Activated CD8-positive, alpha-beta memory T cell treated with anti-CD3 and anti-CD28 coated beads, Interleukin-2, amount 50 U/mL, for 4 hours (primary cell): ENCODE measurements at places on chromosomes 3 and 15.
A peak's percentile ranks its signal among the peaks of the same experiment; 100 is the strongest.

GRCh38 chr3:14512281-14512941 is 27.7 kb downstream of the GRIP2 start:
- DNase-seq: no peak

- no peak for DNase-seq
Observed at GRCh38 chr3:100245927-100246326, 14.9 kb upstream of the TBC1D23 start.

- no peak for DNase-seq
Observed at GRCh38 chr15:73632670-73633058, 525 bp downstream of the NPTN start.

DNA sequence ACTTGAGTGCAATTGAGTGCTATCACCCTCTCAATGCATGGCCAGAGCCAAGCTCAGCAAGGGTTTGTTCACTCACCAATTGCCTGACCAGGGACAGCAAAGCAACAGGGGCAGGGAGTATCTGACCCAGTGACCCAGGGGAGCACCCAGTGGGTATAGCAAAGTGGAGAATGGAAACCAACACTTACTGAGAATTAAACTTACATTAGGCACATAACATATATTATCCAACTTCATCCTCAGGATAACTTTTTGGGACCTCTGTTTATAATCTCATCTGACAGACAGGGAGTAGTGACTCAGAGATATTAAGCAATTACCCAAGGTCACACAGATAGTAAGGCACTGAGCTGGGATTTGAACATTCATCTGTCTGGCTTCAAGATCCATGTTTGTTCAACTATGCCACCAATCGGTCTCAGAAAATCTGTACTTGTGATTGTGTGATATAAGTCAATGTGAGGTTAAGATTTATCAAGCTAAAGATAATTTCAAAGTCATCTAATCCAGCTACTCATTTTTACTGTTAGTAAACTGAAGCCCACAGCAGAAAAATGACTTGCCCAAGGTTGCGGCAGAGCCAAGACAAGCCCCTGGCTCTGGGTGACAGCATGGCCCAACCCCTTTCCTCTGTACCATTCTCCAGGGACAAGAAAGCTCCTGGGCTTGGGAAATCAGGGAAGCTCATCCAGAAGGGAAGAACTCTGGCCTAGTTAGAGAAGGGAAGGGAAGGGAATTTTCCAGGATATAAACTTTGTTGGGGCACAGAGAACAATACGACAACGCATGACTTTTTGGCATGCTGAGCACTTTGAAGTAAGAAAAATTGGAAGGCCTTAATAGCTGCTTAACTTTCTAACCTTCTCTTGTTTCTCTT is 138.0 kb upstream of the SMAD3 start:
- DNase-seq: no peak

DNA sequence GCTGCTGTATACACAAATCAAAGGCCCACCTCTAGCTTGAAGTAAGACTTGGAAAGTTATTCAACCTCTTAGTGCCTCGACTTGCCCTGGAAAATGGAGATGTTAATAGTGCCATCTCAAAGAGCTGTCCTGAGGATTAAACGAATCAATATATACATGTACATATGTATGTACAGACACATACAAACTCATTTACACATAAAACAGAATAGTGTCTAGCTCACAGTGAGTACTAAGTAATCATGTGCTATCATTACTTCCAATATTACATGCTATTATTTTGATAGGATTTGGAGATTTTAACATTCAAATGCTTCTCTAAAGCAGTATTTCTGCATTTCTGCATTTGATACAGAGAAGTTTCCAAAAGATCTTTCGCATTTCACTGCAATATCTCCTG is 20.5 kb downstream of the LARP6 start:
- DNase-seq: no peak

DNA sequence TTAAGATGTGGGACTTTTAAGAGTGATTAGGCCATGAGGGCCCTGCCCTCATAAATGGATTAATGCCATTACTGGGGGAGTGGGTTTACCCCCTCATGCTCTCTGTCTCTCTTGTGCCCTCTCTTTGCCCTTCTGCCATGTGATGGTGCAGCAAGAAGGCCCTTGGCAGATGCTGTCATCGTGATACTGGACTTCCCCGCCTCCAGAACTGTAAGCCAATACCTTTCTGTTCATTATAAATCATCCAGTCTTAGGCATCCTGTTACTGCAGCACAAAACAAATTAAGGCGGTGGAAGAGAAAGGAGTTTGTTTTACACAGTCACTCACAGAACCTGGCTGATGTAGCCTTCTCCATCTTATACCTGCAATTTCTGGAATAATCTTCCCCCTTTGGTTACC is 360.3 kb upstream of the TBL1XR1 start:
- no peak for DNase-seq

DNA sequence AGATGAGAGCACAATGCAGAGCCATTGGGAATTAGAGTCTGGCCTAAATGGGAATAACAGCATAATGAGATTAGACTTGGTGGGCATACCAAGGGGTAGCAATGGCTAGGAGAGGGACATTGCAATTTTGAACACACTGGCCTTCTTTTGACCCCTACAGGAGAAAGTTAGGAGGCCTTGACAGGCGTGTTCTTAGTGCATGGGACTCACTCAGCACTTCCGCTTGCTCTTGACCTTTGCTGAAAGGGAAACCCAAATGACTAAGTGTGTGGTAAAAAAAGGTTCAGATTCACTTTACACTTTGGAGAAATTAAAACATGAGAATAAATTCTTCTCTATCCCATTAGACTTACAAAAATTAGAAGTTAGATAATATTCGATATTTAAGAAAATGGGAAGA is 317.4 kb downstream of the DIPK2A start:
- no peak for DNase-seq

- peak; percentile 56 for DNase-seq
Observed at GRCh38 chr3:152269056-152269830, 514 bp downstream of the MBNL1 start.

- no peak for DNase-seq
Observed at GRCh38 chr3:191529992-191530391, 69.0 kb downstream of the PYDC2 start.

DNA sequence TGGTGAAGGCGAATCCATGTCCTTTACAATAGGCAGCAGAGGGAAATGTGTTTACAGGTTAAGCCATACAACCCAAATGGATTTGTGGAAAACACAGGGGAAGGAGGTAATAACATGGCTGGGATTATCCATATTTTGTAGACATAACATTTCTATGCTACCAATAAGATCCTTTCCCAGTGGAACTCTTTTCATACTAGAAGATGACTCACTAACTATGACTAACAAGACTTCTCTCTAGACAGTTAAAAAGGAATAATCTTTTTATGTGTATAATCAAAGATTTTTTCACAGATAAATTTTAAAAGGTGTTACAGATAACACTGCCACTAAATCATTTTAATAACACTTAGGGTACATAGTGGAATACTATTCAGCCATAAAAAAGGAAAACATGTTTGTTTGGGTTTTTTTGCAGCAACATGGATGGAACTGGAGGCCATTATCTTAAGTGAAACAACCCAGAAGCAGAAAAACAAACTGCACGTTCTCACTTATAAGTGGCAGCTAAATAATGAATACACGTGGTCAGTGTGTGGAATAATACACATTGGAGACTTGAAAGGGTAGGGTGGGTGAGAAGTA is 39.6 kb downstream of the VPS13C start:
- DNase-seq: no peak

GRCh38 chr15:93290618-93290946 is 201.6 kb upstream of the RGMA start:
- no peak for DNase-seq

GRCh38 chr3:194379231-194379630 is 9.7 kb upstream of the LRRC15 start:
- DNase-seq: no peak

DNA sequence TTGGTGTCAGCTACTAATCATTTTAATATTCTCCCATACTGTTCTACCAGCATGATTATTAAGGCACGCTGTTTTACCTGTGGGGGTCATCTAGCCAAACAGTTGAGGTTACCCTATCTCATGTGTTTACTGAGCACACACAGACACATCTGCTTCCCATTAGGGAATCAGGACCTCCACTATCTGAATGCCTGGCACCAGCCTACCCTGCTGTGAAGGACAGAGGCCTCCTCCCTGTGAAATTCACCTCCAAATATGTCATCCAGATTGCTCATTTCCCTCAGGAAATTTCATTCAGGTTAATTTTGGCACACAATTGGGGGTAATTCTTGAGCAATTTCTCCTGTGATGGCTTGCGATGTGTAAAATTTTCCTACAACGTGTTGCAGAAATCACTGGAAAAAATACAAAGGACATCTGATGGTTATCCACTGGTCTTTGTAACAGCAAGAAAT is 155.6 kb upstream of the NR2E3 start:
- no peak for DNase-seq

DNA sequence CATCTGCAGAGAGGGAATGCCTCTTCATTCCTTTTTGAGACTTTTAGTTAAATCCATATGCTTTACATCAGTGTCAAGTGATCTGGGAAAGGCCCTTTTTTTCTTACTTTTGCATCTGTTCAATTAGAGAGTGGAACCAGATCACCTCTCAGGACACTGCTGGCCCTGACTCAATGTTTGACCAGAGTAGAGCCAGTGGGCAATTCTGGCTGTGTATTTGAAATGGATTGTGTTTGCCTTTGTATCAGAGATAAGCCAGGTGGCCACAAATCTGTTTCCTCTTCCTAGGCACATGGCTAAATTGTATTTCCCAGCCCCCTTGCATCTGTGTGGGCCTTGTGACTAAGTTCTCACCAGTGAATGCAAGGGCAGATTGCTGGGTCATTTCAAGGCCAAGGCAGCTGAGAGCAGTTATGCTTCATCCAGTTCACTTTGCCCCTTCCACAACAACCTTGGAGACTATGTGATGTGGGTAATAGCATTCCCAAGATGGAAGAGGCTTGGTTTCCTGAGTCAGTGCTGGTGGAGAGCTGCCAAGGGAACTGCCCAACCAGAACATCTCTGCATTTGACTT is 75.6 kb upstream of the CACNA2D3 start:
- DNase-seq: no peak

DNA sequence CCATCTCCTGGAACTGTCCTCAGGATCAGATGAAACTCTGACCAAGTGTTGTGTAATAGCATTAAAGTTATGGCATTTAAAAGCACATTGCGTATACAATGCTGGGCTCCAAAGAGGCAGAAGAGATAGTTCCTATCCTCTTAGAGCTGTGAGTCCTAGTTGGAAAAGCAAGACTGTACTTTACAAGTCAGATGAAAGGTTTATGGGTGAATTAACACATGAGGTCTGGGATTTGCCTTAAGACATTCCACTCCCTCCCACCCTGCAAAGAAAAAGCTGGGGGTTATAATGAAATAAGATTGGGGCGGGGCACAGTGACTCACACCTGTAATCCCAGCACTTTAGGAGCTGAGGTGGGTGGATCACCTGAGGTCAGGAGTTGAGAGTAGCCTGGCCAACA is 35.6 kb downstream of the SNAPC5 start:
- no peak for DNase-seq

DNA sequence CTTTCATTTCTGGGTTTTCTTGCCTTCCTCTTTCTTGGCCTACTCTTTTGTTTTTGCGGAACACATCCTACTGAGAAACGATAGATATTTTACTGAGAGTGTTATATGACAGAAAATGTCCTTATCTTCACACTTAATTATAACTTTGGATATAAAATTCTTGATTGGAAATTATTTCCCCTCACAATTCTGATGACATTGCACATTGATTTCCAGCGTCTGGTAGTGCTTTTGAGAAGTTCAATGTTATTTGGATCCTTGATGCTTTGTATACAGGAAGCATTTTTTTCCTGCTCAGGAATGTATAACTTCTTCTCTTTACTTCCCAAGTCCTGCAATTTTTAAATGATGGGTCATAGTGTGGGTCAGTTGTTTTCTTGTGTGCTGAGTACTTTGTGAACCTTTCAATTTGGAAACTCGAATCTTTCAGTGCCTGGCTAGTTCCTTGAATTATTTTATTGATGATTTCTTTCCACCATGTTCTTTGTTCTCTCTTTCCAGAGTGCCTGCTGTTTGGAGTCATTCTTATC is 183.9 kb downstream of the PDCD6IP start:
- no peak for DNase-seq

DNA sequence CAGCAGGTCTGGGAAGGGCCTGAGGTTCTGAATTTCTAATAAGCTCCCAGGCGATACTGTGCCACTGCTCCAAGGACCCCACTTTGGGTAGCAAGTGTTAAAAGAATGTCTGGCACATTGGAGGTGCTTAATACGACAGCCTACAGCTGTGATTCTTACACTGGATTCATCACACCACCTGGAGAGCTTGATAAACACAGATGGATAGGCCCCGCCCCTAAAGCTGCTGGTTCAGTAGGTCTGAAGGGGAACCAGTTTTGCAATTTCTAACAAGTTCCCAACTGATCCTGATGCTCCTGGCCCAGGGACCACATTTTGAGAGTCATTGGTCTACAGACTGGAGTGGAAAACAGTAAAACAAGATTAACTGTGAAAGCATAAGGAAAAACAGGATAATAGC is 124.8 kb upstream of the ST8SIA2 start:
- DNase-seq: no peak

GRCh38 chr3:131393868-131394267 is 12.3 kb downstream of the NUDT16 start:
- no peak for DNase-seq

DNA sequence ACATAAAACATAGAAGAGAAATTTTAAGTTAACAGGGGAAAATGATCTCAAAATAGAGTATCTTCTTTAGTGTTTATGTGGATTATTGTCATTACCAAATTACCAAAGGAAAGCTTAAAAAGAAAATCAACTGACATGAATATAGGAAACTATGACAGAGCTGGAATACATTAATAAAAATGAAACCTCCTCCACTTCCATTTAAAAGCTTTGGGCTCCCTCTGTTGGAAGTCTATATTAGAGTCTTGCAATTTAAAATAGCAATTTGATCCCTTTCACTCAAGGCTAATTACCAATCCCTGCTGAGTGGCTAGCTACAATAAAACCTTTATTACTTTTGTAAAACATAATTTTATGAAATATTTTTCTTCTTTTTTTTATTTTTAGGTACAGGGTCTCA is 61.4 kb upstream of the IMPG2 start:
- DNase-seq: no peak

- DNase-seq: no peak
Observed at GRCh38 chr15:47209591-47209990, 507.7 kb upstream of the SEMA6D start.

DNA sequence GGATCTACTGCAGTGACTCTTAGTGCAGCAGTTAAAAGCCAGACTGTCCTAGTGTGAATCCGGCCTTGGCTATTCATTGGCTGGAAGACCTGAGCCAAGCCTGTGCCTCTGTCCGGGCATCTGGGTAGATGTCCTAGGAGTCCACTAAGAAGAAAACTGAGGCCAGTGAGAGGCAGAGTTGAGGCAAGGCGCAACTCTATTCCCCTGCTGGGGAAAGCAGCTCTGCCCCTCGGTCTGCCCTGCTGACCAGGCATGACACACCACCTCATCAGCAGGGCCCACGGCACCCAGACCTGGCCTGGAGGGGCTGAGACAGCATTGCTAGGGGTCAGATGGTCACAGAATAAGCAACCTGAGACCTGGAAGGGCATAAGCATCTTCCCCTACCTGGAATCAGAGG is 46.7 kb upstream of the ABHD2 start:
- DNase-seq: no peak

DNA sequence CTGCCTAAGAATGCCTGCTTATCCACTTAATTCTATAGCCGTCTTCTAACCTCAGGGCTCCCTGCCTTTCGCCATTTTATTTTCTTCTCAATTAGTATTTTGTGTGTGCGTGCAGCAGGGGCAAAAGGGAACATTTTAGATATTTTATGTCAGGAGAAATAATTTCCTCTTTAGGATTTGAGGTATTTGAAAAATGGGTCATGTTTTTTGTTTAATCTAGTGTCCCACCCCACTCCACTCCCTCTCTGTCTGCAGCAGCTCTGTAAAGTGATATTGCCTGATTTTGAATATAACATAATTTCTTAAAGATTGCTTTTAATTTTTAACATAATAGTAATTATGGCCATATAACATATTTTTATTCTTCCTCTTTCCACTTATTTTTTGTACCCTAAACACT is 593.2 kb upstream of the DPPA4 start:
- no peak for DNase-seq
